ENCODE measurements at places on chromosomes 6 and 20. TPM values are rescaled to one million over a fixed set of nuclear protein-coding genes. Genes with fewer than 3 reads are reported as not detected.

The NKX2-2 gene
- total RNA-seq, result not detected

The RAB32 gene
- 74.3 TPM for total RNA-seq

DNA sequence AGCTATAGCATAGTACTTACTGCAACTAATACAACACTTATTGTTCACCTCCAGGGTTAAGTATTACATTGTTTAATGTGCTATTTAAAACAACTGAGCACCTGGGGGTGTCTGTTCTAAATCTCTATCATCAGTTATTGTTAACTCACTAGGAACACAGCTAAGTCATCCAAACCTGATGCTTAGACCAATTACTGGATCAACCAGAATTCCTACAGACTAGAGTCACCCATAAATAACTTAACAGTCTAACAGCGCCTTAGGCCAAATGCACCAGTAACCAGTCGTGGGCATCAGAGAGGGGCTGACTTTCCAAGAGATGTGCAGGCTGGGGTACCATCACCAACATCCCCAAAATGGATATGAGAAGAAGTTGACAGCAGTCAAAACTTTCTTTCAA lies 110.7 kb downstream of the ADTRP start:
- DNase-seq, result no peak

The MROH8 gene
- 0.65 TPM for total RNA-seq

GRCh38 chr6:24546439-24546838 lies 51.7 kb downstream of the ALDH5A1 start:
- DNase-seq, result no peak
